ENCODE measurements at places on chromosomes 16 and 17. TPM values are rescaled to one million over a fixed set of nuclear protein-coding genes. Genes with fewer than 3 reads are reported as not detected.

KPNA2 gene
- 43.2 TPM for total RNA-seq

SSTR5 gene
- 0.37 TPM for total RNA-seq

SPECC1 gene
- total RNA-seq, result 53.5 TPM

PPM1E gene
- 0.32 TPM for total RNA-seq

MAF gene
- 12.3 TPM for total RNA-seq

TMEM88 gene
- 2.5 TPM for total RNA-seq

RANBP10 gene
- total RNA-seq, result 14.7 TPM

All from colonic mucosa (tissue), 4 donors.